ENCODE measurements at places on chromosomes 1 and 21.

DNA sequence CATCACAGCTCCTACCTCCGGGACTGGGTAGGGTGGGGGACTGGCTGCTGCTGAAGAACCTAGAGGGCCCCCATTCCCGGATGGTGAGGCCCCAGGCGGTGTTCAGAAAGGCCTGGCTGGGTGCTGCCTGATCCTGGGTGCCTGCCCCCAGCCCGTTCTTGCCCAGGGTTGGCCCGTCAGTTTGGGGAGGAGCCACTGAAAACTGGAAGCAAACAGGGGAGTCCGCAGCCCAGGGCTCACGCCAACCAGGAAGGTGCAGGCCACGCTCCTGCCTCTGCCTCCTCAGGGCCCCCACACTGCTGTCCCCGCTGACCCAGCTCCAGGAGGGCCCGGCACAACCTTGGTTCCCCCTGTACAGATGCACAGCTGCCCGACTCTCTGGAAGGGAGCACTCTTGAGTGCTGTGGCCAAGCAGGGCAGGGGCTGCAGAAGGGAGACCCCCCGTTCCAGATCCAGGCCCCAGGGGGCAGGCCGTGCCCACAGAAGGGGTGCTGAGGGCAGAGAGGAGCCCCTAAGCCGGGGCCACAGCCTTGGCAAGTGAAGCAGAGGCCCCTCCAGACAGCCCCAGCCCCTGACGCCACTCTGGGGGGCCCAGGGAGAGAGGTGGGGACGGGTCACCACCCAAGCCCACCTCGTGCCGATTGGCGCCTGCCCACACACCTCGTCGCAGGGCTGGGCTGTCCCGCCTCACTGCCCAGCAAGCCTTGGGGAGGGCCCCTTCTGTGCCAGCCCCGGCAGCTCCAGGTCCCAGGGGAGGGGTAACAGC, 5.5 kb downstream of the C1QTNF12 start:
- DNase-seq: no peak

GRCh38 chr1:20150326-20150705, 11.2 kb downstream of the PLA2G2F start:
- DNase-seq: no peak

- DNase-seq: peak; percentile 53
These were observed 2.3 kb downstream of the LDLRAD2 start for GRCh38 chr1:21814241-21814918.

- no peak for DNase-seq
These were observed 6.5 kb downstream of the MRPS15 start for GRCh38 chr1:36457691-36458090.

DNA sequence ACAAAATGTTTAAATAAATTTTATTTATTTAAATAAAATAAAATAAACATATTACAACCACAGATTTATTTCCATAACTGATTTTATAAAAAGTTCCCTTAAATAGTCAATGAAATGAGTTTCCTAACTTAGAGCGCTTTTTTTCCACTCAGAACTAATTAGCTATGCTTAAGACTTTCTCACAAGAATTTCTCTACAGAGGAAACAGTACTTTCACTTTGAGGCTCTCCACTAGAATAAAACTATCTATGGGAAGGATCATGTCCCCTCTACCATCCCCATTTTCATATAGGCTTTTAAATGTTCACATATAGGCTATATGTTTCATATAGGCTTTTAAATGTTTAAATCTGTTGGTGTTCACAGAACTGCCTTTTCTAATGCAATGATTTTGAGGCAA, 40.0 kb upstream of the DPH5 start:
- DNase-seq: no peak

DNA sequence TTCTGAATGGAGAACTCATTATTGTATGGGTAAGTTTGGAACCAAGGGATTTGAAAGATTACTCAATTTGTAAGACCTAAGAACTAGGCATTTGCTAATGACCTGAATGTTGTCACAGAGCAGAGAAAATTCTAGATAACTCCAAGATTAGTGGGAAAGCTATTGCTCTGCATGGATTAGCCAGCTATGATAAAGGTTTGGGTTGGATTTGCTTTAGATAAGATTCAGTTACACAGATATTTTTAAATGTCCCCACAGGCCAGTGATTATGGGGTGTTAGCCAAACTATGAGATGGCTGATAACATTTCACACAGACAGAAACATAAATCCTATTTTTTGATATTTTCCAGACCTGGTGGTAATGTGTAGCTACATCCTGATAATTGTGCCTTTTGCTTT, 88.2 kb downstream of the NTPCR start:
- DNase-seq: no peak

GRCh38 chr1:237792149-237792548, 98.6 kb downstream of the ZP4 start:
- no peak for DNase-seq

DNA sequence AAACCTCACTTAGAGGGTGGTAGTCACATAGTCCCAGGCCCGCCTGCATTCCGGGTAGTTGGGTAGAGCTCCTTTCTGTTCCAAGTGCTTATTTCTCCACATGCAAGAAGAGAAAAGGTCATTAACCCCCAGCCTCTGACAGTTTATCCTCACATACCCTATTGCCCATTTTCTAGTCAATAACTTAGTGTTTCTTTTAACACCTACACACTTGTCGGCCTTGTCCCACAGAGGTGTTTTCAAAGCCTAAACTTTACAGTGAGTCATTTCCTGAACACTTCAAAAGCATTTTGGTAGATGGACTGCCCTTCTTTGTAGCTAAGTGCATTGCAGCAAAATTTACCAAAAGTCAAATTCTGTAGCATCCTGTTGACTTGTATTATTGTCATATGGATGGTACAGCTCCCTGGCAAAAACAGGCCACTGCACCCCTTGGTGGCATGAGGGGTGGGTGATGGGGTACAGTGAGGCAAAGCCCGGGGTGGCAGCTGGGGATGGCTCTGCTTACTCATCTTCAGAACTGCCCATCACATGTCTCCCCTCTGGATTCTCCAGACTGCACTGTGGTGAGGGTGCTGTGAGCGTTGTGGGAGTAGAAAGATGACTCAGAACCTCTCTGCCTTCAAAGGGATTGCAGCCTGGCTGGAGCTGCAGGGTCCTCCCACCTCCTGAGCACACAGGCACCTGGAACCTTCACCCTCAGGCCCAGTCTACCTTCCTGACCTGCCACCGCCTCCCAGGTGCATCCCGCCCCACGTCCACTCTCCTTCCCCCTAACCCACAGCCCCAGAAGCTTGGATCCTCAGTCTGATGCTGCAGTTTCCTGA, 45.8 kb upstream of the DMRTB1 start:
- peak; percentile 73 for DNase-seq

DNA sequence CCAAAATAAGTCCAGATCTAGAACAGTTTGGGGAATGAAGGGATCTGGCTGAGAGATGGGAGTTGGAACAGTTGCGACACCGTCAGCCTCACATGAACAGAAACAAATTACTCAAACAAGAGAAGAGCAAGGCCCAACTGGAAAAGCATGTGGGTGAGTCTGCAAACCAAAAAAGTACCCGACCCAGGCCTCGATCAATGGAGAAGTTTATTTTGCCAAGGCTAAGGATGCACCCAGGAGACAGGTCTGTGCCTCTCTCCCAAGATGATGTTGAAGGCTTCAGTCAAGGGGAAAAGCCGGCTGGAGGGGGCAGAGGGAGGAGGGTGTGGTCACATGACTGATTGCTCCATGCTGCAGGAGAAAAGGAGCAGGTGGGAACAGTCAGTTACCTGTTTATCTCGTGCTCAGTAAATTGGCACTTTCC, 42.3 kb downstream of the KRTAP10-1 start:
- no peak for DNase-seq

DNA sequence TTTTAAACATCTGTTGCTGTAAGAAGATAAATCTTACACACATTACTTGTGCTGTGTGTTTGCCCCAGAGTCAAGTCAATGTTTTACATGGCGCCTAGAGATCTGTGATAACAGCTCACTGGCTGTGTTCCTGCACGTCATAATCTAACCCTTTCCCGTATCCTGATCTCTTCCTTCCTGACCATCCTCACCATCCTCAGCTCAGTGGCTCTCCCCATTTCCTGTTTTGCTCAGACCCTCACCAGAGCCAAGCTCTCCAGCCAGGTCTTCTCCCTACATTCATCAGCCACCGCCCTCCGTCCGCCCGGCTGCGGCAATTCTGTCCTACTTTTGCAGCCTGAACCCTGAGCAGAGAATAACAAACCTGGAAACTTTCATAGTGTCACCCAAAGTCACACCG, 824.7 kb downstream of the USP25 start:
- no peak for DNase-seq

DNA sequence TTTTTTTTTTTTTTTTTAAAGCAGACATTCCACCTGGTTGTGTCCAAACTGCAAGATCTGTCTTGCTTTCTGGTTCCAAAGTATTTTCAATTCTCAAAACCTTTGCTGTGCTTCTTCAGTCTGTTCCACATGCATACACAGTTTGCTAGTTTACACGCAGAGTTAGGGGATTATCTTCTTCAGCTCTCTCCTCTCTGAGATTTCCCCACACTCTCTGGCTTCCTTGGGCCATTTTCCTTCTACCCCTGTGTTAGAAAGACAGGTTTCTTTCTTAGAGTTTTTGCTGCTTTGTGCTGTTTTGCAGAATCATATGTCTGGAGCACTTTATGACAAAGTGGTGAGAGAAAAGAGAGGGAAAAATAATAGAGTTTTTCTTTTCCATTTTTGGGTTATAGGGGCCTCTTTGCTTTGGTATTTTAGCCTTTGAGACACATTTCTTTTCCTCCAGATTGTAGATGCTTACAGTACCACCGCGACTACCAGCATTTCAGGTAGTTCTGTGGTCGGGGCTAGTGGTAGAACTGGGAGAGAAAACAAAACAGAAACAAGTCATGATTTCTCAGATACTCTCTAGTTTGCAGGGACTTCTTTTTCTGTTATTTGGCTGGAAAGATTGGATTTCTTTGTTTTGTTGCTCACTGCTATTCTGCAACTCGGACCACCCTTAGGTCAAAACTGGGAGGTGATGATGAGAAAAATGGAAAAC, 66.3 kb downstream of the RABGAP1L start:
- DNase-seq: no peak

GRCh38 chr1:240619357-240619756, 7.4 kb upstream of the GREM2 start:
- DNase-seq: no peak

- no peak for DNase-seq
These were observed 389.7 kb downstream of the NCAM2 start for GRCh38 chr21:21387916-21388315.

DNA sequence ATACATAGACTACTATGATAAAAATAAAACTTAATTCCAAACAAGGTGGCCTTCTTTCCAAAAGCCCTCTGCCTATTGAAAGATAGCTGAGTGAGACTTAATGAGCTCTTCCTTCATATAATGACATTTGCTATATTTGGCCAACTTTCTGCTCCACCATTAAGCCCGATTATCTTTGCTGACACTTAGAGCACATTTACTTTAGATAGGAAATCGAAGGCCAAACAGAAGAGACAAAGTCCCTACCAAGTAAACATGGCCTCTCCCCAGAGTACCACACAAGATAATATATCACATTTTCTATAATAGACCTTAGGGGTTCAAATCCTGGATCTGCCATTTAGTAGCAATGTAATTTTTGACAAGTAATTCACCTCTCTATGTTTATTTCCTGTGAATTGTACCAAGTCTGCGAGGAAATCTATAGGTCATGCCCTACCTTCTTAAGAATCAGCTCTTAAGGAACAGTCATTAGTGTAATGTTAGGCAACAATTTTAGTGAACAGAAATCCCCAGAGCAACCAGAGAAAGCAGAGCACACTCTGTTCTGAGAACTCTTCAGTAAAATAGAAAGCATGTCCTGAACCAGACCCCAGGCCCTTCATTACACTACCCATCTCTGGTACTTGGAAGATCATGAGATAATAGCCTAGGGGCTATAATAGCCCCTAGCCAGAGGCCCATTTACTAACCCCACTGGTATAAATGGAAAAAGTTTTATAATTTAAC, 17.3 kb upstream of the COA6 start:
- DNase-seq: no peak

DNA sequence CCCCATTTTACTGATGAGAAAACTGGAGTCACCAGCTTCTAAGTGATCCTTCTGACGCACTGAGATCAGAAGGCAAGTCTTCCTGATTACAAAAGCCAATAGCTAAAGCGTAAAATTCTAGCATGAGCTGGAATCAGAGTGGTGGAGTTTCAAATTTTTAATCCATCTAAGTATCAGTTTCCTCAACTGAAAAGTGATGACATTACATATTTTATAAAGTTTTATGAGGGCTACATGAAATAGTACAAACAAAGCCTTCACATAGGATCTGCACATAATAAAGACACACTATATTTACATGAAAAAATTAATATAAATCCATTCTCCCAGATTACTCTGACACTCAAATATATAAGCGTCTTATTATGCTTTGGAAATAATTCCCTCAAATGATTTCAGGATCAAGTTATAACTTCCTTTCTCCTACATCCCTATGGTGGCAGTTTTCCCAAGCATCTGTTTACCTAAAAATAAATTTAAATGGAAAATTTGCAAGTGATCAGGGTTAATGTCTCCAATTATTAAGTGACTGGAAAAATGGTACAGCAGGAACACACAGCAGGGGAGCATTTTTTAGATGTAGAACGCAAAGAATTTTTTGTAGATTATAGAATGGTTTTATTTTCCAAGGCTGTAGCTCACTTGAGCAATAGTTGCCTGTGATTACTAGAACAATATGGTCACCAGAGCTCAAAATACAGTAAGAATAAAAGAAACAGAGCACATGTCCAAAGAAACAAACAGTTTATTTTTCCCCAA, 490.4 kb upstream of the C1orf87 start:
- DNase-seq: no peak

DNA sequence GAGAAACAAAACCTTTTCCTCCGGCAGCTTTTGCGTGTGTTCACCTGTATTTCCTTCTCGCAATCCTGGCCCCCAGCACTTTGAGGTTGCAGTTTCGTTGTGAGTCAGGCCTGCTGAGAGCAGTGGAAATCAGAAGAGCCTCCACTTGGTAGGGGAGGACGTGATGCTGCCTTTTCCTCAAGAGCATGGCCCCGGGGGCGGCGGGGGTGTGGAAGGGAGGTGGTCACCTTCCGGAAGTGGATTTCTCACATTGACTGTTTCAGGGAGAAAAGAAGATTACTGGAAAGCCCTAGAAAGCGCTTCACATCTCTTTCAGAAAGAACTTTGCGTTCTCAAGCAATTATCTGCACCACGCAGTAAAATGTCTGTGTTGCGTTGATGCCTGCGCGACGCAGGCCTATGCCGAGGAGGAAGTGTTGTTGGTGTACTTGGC, 12.2 kb upstream of the IL10 start:
- peak; percentile 93 for DNase-seq

DNA sequence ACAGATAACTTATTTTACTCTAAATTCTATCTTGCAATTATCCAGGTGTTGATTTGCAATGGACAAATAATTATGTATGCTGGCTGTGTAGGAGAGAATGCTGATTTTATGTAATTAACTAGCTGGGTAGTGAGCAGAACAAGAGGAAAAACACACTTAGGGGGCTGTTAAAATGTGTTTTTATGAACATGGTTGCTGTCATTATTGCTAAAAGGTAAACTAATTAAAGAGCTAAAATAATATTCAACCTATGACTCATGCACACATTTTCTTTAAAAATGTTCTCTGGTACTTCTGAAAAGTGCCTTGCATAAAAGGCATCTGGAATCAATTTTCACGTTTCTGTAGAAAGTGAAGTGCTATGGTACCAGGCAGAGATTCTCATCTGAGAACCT, 192.8 kb upstream of the C8B start:
- no peak for DNase-seq

- DNase-seq: no peak
These were observed 39.5 kb upstream of the ZNF124 start for GRCh38 chr1:247211339-247211738.
